Stimulated activated CD8-positive, alpha-beta memory T cell treated with anti-CD3 and anti-CD28 coated beads, Interleukin-7, amount 100 ng/mL, for 4 hours (primary cell): ENCODE measurements at places on chromosomes 4 and X.

GRCh38 chr4:146329050-146329716 lies 114.8 kb downstream of the REELD1 start:
- DNase-seq, result no peak

GRCh38 chr4:182257016-182257415 lies 13.8 kb downstream of the TENM3 start:
- no peak for DNase-seq

DNA sequence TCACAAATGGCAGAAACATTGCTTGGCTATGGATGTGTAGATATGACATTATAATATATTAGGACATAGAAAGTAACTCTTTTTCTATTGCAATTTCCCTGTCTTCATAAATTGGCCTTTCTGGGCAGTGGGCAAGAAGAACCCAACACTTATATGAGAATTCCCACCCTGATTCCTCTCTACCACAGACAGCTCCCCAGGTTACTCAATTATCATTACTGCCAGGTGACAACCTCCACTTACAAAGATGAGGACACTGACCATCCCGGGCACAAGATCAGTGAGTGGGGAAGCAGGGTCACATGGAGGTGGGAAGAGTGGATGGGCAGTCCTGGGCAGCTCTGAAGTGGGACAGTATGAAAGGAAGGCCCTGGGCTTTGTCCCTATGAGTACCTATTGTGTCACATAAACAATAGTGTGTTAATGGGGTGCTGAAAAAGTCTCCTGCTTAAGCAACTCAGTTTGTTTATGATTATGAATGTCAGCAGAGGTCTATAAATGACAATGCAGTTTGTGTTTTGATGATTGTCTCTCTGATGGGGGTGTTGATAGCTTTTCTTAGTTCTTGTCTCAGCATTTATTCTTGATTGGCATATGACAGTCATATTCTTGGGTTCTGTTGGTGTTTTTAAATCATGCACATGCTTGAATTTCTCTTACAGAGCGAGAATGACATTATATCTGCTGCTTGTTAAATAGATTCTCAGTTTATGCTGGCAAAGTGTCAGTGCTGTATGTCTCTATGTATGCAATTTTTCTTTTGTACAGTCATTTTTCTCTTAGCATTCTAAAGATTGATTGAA lies 99.9 kb downstream of the SLIT2 start:
- DNase-seq, result no peak

DNA sequence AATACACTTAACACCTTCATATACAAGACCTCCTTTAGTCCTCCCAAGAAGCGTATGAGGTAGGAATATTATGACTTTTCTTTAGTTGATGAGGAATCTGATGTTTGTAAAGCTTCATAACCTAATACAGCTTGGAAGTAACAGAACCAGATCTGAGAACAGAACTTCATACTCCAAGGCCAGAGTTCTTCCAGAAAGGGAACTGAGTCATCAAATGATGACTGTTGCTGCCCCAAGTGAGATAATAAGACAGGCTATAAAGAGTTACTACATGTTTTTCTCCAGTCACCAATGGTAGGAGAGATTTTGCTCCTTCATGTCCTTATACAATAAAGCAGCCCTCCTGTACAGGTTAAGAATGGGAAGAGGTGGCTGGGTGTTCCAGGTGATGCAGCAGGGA lies 74.3 kb upstream of the ANXA3 start:
- DNase-seq, result no peak

DNA sequence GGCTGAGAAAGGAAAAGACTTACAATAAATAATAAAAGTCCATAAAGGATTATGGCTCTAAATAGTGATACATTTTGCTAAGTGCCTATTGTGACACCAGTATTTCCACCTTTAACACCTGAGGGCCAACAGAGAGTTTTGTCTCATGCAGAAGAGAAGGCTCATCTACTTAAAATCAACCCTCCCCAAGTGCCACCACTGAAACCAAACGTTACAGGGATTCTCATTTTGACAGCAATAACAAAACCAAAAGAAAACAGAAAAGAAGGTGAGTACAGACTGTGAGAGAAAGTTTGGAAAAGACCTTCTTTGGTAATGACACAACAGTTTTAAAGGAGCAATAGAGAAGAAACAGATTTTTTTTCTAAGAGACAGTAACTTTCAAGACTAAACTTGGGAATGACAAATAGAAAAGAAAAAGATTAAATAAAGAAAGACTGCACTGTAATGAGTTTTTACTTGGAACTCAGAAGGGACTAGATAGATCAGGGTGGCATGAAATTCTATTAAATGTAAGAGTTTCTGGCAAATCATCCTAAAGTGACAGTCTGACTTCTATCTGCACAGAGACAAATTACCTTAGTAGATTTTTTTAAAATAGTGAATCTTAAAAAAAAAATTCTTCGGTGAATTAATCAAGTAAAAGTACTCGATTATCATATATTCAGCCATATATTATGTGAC lies 109.7 kb downstream of the ZNF827 start:
- DNase-seq, result no peak

DNA sequence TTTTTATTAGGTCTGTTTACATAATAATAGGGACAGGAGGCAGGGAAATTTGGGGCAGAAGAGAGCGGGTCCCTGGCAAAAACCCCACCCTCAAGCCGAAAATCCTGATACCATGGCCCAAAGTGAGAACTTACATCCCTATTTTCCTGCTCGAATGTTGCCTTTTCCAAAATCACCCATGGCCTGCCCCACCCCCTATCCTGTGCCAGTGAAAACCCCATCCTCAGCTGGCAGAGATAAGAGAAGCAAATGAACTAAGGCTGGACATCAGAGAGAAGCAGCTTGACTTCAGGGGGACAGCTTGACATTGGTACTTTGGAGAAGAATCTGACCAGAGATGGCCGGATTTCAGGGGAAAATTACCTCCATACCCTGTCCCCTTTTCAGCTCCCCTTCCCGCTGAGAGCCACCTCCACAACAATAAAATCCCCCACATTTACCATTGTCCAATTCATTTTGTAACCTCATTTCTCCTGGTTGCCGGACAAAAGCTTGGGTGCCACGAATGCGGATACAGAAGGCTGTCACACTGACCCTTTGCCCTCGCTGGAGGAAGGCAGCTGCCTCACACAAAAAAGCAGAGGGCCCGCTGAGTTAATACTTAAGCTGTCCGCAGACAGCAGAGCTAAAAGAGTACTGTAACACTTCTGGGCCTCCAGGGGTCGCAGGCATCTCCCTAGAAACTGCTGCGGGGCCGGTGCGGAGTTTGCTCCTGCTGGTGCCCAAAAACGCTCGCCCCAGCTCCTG lies 196.2 kb downstream of the SNCA start:
- no peak for DNase-seq

DNA sequence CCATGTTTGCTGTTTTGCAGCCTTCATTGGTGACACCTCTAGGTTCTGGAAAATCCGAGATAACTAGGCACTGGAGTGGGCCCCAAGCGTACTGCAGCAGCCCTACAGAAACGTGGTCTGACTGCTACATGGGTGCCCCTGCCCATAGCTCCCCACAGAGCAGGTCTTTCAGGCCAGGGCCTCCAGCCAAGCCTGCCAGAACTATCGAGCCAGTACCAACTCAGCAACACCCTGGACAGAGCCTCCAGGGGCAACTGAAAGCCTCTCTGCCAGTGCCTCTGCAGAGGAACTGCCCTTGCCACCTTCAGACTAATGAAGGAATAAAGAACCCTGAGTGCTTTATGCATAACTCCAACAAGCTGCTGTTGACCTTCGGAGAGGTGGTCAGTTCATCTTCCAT lies 111.1 kb upstream of the PPP3CA start:
- DNase-seq, result no peak

DNA sequence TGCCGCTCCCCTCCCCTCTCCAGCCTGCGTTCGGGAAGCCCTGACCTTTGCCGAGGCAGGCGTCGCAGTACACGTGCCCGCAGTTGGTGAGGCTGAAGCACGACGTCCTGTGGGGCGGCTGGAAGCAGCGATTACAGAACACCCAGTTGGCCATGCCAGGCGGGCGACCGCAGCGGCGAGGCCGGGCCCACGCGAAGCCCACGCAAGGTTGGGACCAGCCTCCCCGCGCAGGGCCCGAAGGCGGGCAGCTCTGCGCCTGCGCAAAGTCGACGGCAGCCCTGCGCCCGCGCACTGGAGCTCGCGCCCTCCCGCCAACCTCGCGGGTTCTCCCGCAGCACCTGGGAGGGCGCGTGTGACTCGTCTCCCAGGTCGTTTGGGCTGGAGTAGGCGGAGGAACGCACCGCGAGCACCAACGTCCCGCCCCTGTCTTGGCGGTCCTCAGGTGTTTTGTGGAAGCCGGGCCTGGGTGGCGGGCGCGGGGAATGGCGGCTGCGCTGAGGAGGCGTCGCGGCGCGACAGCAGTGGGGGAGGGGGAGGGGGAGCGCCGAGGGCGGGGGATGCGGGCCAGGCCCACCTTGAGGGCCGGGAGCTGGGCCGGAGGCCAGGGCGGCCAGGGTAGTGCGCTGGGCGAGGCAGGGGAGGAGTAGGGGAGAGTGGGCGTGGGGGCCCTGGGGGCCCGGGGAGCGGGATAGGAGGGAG lies at the start of gene RNF212:
RNF212 (minus strand) TSS at position 254 of the 699 bp plus-strand sequence; CDS start at position 154, 100 bp downstream.
- DNase-seq, result peak; percentile 33

GRCh38 chr4:136967069-136967468 lies 565.2 kb downstream of the PCDH18 start:
- DNase-seq, result no peak

- no peak for DNase-seq
These were observed 592.8 kb upstream of the PCDH10 start for GRCh38 chr4:132556316-132556715.

GRCh38 chr4:82499738-82500434 lies 61.9 kb downstream of the TMEM150C start:
- DNase-seq, result no peak

GRCh38 chr4:180394730-180395129 lies 1848.5 kb upstream of the TENM3 start:
- DNase-seq, result no peak

GRCh38 chrX:109783701-109784079 lies 50.6 kb upstream of the ACSL4 start:
- no peak for DNase-seq

- DNase-seq, result no peak
These were observed 1.2 kb downstream of the TMEM255A start for GRCh38 chrX:120309873-120310705.

DNA sequence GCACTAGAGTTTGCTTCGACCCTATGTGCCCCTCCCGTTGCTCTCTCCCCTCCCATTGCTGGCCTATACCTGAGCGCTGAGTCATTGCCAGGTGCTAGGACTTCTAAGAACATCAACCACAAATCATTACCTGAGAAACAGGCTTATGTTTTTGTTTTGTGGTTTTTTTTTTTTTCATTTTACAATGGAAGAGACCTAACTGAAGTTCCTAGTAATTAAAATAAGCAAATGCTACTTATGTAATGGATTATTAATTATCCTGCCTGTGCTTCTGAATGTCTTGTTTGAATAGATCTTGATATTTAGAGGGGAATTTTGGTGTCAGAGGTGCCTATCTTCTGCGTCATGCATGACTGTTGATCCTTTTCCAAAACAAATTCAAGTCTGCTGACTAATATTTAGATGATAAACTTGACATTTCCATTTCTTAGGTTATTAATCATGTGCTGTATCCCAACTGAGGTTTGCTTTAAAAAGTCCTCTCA lies 275.4 kb upstream of the CPEB2 start:
- DNase-seq, result no peak

- DNase-seq, result no peak
These were observed 959.2 kb downstream of the FAM133A start for GRCh38 chrX:94633237-94633636.

- no peak for DNase-seq
These were observed 141.3 kb upstream of the VCX3B start for GRCh38 chrX:8323356-8323755.

DNA sequence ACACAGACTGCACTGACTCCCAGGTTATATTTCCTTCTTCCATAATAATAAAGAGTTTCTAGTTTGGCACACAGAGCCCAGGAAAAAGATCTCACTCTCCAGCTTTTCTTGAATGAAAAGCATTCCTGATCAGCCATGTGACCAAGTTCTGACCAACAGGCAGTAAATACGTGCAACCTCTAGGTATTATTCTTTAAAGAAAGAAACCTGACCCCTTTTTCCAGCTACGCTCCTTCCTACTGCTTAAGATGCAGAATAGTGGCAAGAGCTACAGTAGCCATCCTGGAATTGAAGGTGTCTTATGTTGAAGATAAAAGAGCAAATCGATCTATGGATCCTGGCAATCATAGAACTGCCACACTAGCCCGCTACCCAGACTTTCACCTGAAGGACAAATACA lies 76.7 kb downstream of the LRBA start:
- no peak for DNase-seq

- DNase-seq, result no peak
These were observed 411.9 kb upstream of the EMCN start for GRCh38 chr4:100929758-100930157.

GRCh38 chr4:13541176-13541604 lies 3.1 kb downstream of the NKX3-2 start:
- DNase-seq, result no peak

- no peak for DNase-seq
These were observed 93.8 kb downstream of the HDAC8 start for GRCh38 chrX:72478853-72479252.

DNA sequence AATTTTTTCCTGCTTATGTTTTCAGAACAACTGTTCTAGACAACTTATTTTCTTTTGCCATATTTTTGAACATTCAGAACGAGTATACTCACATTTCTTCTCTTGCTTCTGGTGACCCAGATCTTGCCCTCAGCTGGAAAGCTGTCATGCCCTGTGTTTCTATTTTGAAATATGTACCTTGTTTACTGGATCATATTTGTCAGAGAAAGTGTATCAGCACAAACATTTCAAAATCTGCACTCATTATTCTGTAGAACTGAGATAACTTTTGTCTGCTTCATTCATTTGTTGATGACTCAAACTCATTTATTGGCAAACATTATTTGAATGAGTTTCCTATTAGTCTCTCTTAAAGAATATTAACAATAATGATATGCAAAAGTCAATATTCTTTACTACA lies 46.2 kb upstream of the FAM9A start:
- DNase-seq, result no peak

DNA sequence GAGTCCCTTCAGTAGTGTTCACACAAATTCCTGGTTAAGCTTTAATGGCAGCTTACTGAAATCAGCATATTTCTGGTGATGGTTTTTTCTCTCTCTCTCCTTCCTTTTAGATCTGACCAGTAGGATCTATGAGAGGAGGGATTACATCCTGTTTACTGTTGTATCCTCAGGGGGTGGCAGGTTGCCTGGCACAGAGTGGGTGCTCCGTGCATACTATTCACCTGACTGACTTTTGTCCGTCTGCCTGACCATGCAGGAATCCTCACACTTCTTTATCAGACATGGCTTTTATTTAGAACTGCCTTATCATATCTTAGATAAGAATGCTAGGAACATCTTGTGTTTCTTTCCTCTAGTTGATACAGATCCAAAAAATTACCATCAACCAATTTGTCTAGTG lies 29.6 kb downstream of the MCUB start:
- DNase-seq, result no peak

- no peak for DNase-seq
These were observed 111.3 kb upstream of the PAQR3 start for GRCh38 chr4:79050541-79050880.

DNA sequence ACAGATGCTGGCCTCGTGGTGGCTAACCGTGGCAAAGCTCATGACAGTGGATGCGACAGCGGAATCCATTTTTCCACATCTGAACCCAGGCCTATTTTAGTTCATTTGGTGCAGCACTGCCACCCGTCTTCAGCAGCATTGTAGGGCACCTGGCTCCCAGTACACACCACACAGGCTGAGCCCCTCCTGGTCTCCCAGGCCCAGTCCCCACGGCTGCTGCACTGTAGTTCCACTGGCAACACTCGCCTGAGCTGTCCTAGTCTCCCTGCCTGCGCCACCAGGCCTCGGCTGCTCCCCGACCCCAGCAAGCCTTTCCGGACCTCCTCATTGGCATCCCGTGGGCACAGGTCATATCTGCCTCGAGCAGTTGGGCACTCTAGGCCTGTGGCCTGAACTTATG lies 76.2 kb downstream of the MTMR1 start:
- DNase-seq, result no peak
